T1000 (cell line): ENCODE measurements at places on chromosomes 5 and 9.

DNA sequence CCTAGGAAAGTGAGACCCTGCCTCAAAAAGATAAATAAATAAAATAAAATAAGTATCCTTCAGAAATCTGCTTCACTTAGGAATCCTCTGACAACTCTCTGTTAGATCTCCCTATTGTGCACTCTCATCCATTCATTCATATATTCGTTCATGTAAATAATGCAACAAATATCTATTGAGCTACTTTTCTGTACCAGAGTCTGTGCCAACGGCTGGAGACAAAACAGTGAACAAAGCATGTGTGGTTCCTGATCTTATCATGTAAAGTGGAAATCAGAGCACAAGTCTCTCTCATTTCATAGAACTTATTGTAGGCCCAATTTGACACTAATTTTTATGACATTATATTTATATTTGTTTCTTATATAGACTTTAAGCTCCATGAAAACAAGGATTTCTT lies 40.3 kb upstream of the DAB2 start:
- DNase-seq, result no peak

GRCh38 chr9:94031946-94032345 lies 52.3 kb upstream of the PTPDC1 start:
- no peak for DNase-seq

GRCh38 chr9:97651646-97652045 lies 18.0 kb downstream of the NCBP1 start:
- DNase-seq, result no peak

DNA sequence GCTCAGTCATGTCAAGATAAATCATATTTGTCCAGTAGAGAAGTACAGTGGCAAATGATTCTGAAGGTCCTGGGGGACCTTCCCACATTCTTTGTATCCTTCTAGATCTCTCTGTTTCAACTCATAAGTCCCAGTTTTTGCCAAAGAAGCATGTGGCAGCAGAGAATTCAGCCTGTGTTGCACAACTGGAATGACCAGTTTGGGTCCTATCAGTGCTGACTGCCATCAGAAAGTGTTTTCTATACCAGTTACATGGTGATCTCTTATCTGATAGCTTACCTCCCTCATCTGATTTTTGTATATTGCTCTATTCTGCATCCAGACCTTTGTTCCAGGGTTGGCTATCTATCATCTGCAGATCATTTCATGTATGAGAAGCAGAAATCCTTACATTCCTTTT lies 21.7 kb downstream of the GM2A start:
- no peak for DNase-seq

DNA sequence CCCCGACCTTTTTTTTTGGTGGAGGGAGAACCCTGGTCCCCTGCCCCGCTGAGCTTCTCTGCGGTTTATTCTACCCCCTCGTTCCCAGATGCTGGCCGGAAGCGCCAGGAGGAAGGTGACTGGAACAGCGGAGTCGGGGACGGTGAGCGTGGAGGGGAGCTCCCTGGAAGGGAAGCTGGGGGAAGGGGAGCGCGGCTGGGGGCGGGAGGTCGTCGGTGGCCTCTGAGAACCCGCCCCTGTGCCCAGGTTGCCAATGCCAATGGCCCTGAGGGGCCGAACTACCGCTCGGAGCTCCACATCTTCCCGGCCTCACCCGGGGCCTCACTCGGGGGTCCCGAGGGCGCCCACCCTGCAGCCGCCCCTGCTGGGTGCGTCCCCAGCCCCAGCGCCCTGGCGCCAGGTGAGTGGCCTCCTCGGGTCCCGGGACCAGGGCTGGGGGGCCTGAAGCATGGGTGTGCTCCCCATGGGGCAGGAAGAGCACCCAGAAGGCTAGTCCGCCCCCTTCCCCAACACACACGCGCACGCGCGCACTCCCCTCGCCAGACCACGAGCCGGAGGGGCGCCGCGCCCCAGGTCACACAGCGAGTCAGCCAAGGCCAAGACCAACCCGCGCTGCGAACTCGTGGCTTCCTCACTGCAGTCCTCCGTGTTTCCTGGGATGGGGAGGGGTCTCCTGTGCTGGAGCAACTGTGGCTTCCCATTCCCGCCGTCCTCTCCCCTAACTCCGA lies 10.6 kb downstream of the MYOZ3 start:
- no peak for DNase-seq

GRCh38 chr5:115423541-115423940 lies 121.0 kb downstream of the FEM1C start:
- DNase-seq, result no peak

- no peak for DNase-seq
Measured at GRCh38 chr5:150152636-150153462, 2.8 kb downstream of the PDGFRB start.

- DNase-seq, result no peak
Measured at GRCh38 chr9:83183621-83184020, 120.7 kb upstream of the RASEF start.

DNA sequence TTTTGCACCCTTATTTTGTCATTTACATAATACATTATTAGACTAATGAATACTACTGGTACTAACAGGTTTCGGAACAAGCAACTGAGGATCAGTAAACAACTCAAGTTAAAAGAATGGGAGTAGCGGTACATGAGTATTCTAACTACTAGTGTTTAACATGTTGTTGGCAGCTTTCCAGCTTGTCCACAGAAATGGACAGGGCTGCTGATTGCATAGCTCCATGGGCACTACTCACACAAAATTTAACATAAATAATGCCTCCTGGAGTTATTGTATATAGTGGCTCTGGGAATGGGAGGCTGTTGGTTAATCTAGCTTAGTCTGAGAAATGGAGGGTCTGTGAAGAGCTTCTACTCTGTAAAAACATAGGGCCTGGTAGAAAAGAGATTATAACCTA lies 6.7 kb downstream of the NCBP1 start:
- DNase-seq, result no peak
